ENCODE measurements at places on chromosomes 6 and 20.

DNA sequence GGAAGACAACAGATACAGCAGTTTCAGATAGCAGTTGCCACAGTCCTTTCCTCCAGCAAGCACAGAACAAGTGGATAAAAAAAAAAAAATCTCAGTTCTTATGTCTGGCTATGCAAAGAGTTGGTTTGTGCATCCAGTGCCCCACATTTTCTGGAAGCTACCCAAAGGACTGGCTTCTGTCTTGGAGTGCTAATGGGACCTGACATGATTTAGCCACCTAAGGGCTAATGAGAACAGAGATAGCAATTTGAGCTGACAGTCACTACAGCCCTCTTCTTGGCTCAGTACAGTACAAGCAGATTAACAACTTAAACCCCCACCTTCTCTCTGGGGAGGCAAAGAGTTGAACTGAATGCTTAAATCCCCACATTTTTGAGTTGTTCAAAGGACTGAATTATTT lies 976.8 kb downstream of the TBC1D32 start:
- DNase-seq, result no peak

DNA sequence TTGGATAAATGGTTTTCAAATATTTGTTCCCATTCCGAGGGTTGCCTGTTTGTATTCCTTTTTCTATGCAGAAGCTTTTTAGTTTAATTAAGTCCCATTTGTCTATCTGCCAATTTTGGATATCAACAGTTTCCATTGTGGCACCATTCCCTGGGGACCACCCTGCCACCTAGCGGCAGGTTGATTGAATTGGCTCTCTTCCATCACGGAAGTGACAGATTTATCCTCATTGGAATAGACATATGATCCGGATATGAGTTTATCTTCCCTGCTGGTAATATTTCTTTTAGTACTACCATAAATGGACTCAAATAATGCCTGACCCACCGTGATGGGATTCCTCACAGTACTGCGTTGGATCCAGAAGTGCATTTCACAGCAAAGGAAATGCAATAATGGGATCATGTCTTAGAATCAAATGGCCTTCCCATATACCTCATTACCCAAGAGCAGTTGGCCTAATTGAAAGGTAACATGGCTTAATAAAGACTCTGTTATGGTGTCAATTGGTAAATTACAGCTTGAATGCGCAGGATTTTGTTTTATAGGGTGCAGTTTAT lies 327.0 kb downstream of the BMP2 start:
- DNase-seq, result no peak

DNA sequence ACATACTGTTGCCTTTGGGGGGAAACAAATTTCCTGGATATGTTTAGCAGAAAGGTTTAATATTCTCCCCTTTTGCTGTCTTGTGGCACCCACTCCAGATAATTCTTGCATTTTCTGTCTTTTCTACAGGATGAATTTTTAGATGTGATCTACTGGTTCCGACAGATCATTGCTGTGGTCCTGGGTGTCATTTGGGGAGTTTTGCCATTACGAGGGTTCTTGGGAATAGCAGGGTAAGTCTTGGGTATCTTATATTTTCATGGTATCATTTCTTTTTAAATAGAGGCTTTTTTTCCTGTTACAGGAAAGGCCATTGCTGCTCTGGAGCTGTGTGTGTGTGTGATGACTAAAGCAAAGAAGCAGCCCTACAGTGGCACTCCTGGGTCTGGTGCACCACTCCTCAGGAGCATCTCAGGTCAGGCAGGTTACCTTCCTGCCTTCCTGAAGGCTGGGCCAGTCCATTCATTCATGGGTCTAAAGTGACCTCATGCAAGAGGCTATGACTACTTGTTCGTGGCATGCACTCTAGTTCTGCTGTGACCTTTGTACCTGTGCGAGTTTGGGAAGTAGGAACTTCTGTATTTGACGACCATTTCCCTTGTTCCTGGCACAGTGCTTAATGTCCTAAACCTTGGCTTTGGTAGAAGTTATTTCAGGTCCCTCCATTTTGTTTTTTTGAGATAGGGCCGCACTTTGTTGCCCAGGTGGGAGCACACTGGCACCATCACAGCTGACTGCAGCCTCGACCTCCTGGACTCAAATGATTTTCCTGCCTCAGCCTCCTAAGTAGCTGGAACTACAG lies 2.2 kb downstream of the RAB5IF start:
- no peak for DNase-seq

GRCh38 chr20:38930242-38930569 lies 4.0 kb downstream of the FAM83D start:
- no peak for DNase-seq

DNA sequence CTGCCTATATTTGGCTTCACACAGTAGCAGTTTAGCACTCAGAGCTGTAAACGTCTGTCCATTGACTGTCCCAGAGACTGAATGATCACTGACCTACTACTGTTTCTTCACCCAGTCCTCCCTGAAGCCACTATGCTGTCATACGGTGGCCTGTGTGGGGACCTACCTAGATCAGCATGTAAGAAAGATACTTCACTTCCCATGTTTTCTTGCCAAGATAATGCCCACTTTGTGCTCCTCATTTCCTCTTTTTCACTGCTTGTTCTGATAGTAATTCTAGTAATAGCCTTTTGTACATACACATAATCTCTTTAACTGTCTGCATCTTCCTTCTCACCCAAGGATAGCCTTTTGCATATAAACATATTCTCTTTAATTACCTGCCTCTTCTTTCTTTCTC lies 109.9 kb upstream of the TIAM2 start:
- DNase-seq, result no peak

DNA sequence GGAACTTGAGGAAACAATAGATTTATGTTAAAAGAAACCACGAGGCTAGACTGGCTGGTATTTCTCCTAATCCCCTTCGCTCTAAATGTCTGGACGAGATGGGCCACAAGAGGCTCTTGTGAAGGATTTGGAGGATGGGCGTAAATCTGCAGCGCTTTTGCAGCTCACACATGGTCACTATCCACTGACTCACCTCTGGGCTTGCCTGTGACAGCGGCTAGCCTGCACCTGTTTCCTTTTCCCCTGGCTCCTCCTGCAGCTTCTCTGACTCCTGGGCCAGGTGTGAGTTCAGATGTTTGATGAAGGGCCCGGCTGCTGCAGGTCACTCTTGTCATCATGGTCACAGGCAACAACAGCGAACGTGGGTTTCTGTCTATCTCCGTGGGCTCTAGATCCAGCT lies 629.4 kb downstream of the CBLN4 start:
- no peak for DNase-seq

DNA sequence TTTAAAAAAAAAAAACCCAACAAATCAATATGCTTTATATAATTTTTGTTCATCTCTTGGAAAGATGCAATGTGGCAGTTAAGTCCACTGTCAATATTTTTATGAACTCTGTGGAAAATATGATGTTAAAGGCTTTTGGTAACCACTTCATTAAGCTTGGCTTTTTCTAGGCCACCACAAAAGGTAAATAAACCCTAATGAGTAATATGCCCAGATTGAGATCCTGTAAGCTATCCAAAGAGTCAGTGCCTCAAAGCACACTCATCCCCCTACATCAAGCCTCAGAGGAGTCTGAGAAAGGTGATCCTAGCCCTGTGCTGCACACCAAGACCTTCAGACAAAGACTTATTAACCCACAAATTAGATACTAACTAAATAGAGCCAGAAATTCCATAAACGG lies 121.1 kb downstream of the CDC5L start:
- DNase-seq, result no peak

DNA sequence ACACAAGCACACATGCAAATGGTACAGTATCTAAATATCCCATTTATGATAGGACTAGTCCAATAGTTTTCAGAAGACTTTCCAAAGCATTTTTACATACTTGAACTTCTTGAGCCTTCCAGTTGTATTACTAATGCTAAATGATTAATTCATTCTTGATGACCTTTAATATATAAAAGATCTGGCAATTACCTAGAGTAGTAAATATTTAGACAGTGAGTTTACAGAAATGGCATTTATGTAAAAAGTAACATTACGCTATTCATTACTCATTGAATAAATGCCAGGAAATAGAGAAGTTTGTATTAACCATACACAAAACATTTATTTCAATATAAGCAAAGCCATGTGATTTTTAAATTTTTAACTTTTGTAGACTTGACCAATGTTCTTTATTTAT lies 158.8 kb downstream of the DST start:
- no peak for DNase-seq

DNA sequence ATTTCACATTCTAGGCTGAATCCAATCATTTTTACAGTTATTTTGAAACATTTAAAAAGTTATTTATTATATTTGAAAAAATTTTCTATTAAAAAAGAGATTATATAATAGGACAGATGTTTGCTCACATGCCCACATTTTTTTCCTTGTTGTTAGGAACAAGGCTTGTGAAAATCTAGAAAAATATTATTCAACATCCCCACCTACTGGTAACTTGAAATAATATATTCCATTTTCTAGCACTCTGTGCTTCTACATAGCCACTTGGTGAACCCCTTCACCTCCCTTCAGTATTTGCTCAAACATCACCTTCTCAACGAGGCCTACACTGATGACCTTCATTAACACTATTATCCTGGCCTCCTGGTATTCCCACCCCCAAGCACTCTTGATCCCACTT lies 18.3 kb upstream of the GPRC6A start:
- no peak for DNase-seq

DNA sequence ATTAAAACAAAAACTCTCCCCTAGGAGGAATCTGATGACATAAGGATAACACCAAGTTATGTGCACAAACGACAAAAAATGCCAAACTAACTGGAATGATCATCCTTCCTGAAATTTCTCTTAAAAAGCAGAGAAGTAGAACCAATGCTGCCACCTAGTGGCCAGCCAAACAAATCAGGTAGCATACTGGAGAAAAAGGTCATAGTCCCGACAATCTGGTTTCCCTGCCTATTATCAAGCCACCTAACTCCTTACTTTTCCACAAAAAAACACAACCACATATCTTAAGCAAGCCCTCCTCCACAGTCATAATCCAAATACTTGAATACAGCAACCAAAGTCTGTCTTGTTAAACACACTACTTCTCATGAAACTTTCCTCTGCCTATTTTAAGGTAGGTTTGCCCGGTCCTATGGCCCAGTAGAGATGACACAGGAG lies 5.3 kb downstream of the OARD1 start:
- peak; percentile 57 for DNase-seq

GRCh38 chr6:93916716-93917115 lies 497.4 kb upstream of the EPHA7 start:
- no peak for DNase-seq

DNA sequence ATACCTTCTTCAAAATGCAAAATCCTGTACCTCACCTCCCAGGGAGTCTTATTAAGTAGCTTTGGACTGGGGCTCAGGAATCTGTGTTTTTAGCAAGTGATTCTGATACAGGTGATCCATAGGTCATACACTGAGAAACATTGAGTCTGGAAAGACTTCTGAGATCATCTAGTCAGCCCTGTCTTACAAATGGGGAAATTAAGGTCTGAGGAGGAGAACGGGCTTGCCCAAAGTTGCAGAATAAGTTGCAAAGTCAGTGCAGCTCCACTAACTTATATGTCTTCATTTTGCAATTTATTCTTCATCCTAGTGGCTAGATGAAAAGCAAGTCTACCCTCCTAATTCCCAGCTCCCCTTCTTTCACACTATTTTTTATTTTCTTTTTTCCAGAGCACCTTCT lies 28.9 kb downstream of the KCNS1 start:
- no peak for DNase-seq

GRCh38 chr20:33875055-33875454 lies 63.9 kb downstream of the CHMP4B start:
- no peak for DNase-seq

DNA sequence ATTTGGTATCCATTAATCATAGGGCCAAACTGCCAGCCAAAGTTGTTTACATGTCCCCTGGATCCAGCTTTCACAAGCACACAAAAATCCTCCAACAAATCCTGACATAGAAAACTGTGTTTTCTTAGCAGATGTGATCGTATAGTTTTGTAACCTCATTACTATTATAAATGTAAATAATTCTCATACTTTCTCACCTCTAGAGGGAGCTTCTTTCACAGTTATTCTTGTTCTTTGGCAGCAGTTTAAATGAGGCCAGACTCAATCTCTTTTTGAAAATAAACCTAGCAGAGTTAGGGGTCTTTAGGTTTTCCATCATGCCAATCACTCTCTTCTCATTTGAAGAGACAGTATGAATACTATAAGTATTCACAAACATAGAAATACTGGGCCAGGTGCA lies 17.0 kb upstream of the ZNF318 start:
- DNase-seq, result no peak

- no peak for DNase-seq
Measured at GRCh38 chr20:21373436-21373835, 23.9 kb downstream of the NKX2-4 start.

DNA sequence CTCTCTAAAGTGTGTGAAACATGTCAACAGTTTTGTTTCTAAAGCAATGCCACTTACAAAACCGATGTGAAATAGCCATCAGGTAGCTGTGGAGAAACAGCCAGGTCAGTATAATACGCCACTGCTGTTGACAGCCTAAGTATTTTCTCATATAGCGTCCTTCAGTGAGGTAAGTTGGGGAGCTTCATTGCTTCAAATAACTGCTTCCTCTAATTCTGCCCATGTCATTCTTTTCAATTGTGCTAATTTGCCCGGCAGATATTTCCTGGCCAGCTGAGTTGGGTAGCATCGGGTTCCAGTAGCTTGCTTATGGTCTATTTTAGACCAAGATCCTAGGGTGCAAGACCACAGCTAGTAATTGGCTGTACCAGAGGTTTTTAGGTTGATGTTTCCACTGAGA lies 2.1 kb upstream of the ARMC2 start:
- DNase-seq, result no peak

DNA sequence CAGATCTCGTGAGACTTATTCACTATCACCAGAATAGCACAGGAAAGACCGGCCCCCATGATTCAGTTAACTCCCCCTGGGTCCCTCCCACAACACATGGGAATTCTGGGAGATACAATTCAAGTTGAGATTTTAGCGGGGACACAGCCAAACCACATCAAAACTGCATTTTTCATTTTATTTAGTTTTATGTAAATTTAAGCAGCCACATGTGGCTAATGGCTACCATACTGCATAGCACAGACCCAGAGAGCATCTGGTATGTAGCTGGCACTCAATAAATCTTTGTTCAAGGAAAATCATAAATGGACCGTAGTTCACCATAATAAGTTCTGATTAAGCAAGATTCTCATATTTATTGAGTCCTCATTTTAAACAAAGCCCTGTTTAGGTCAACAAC lies 15.3 kb downstream of the GFOD1 start:
- DNase-seq, result no peak

DNA sequence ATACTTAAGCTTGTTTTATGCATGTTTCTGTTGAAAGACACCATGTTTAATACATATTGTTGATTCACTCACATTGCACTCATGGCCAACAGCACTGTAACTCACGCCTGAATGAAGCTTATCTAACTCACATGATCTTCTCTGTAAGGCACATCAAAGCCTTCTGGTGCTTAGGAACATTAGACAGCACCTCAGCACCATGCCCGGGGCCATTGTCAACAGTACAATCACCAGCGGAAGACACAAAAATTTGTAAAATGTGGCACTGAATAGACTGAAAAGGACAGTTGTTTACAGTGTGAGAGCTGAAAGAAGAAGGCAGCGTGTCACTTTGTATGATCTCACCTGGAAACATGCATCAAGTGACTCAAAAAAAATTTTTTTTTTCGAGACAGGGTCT lies 8.9 kb upstream of the TCF15 start:
- no peak for DNase-seq

- DNase-seq, result no peak
Measured at GRCh38 chr6:130203370-130203769, 19.4 kb downstream of the SAMD3 start.

GRCh38 chr6:164889980-164890379 lies 419.4 kb downstream of the C6orf118 start:
- DNase-seq, result no peak

Data from CD4-positive, alpha-beta T cell treated with Interleukin-6 at 100 ng/mL for 8 hours (primary cell).